Left renal pelvis (tissue), 4 donors: ENCODE measurements at places on chromosomes 5 and 9.

DNA sequence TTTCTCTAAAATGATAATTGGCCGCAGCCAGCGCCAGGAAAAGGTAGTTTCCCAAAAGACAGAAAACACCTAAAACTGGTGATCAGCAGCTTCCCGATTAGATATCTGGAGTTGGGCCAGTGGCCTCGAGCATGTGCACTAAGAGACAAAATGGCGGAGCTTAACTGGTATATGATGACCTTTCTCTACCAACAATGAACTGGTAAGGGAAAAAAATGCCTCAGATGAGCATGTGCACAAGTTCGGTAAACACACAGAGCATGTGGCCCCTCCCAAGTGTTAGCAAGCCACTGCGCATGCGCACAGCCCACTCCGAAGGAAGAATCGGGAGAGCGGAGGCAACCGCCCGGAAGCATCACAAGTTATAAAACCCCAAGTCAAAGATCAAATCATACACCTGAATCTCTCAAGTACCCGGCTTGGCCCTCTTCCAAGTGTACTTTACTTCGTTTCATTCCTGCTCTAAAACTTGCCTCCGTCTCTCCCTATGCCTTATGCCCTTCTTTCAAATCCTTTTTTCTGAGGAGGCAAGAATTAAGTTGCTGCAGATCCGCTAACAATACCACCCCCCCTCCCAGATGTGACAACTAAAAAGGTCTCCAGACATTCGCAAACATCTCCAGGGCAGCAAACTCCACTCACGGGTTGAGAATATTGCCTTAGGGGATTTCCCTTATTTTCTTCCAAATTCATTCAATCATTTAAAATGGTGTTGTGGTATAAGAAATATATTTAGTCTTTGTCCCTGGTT is 15.0 kb upstream of the PTBP3 start:
- DNase-seq: no peak

GRCh38 chr9:114430457-114430856 is 42.7 kb upstream of the AKNA start:
- DNase-seq: no peak

DNA sequence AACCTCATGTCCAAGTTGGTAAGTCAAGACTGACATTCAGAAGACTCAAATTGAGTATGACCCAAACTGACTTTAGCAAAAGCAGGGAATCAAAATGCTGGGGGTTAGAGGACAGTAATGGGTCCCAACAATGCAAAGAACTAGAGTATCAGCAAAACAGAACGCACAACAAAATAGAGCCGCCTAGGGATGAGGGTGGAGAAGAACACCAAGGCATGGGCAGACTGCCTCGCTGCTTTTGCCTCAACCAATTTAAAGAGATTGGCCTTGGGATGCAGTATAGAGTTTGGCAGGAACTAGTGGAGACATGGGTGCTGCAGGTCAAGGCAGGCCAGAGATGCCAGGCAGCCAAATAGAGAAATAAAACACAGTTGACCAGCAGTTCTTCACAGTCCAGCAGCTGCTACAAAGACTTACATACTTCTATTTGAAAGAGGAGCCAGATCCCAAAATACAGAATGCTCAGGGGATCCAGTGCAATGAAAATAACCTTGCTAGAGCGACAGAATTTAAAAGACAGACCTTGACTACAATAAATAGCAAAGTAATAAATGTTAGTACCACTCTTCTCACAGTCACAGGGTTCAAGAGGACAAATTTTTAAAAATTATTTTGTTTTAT is 83.9 kb upstream of the NIPBL start:
- no peak for DNase-seq

- DNase-seq: no peak
Measured at GRCh38 chr9:115649991-115650472, 503.6 kb upstream of the PAPPA start.

DNA sequence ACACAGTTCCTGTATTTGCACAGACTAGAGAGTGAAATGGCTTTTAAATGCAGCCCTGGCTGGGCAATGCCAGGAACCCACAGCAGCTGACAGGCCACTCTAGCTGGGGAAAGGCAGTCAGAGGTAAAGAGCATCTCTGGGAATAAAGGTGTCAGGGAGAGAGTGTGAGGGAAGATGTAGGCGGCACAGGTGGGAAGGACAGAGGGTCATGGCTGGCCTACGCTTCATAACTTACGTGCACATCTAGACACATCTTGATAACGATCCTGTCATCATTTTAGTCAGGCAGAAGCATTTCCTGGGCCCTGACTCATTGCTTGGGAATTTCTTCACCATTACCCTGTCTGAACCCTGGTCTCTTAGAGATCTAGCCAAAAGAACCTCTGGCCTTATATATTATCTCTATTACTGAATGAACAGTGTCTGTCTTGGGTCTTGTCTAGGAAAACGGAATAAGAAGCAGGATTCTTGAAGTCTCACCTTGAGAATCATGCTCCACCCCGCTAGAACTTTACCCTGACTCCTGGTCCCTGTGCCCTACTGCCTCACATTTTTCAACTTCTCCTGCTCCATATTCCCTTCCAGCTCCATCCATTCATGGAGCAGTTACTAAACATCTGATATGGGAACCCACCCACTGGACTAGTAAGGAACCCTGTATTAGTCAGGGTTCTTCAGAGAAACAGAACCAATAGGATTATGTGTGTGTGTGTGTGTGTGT is 106.4 kb upstream of the ELL2 start:
- no peak for DNase-seq

DNA sequence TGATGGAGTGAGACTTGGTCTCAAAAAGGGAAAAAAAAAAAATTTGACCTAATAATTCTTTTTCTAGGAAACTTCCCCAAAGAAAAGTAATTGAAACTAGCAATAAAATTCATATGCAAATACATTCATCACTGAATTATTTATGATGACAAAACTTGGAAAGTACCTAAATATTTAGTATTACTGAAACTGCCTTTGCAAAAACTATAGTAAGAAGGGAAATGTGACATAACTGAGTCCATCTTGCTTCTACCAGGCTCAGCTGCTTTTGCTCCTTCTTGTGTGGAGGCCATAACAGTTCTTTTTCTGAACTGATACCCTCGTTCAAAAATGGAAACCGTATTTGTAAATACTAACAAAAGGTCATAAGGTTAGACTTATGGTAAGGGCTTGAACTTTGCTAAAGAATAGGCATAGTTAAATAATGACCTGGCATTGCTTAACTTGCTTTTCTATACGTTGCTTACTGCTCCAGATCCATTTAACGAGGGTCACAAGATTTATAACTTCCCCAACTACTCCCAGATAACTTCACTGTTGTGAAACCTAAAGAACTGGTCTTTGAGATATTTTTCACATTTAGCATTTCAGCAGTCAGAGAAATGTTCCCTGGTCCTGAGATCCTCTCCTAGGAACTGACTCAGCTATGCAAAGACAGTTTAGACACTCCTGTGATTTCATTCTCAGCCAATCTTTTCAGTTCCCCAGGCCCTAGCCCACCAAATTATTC is 68.4 kb downstream of the CFAP95 start:
- DNase-seq: no peak

DNA sequence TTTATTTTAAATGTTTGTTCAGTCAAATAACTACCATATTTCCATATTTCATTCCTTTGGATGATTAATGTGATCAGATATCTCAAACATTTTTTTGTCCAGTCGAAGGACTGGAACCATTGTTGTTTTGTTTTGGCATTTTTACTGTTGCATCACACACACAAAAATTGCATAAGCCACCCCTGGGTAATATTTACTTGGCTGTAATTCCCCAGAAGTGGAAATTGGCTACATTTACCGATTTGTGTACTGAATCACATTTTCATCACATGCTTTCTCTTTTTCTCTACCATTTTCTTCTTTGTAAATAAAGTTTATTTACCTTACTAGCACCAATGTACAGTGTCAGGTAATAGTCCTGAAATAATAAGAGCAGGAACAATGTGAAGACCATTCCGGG is 1729.7 kb upstream of the WWC1 start:
- no peak for DNase-seq

DNA sequence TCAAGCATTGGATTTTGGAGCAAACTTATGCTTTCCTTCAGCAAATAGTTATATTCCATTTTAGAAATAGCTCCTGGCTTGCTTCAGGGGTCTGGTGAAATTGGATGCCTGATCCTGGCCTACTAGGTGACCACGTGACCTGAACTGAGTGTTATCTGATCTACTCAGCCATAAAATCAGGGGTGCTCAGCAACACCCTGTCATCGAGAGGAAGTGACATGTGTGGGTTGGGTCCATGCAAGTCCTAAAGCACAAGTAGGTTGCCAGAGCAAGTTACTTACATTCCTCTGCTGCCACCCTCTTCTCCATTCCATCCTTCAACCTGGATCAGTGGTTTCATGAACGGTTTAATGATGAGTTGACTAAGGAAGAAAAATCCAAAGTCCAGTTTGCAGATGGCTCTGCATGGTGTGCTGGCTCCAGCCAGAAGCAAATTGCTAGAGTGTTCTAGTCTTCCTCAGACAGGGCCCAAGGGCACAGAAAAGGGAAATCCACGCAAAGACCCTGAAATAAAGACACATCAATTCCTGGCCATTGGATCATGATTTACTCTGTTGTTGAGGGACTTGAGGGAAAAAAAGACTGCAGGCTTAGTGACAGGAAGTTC is 2.8 kb upstream of the FAM193B start:
- no peak for DNase-seq

GRCh38 chr5:89090037-89090436 is 207.1 kb upstream of the MEF2C start:
- no peak for DNase-seq

GRCh38 chr5:76943006-76943405 is 9.8 kb upstream of the CRHBP start:
- DNase-seq: no peak

DNA sequence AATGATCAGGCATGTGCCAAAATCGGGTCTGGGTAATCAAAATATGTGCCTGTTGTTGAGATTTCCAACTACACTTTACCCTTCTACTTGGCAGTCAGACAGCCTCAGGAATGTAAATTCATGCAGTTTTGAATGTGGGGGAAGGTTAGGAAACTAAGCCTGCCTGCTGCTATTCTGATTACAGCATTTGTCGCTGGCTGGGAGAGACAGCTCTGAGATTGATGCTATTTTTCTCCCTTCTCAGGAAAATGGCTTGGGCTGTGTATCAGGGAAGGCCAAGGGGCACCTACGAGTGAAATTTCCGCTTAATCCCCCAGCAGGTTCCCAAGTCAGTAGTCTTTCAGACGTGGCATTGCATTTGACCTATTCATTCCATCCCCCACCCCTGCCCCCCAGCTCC is 3.6 kb upstream of the RGS7BP start:
- no peak for DNase-seq

DNA sequence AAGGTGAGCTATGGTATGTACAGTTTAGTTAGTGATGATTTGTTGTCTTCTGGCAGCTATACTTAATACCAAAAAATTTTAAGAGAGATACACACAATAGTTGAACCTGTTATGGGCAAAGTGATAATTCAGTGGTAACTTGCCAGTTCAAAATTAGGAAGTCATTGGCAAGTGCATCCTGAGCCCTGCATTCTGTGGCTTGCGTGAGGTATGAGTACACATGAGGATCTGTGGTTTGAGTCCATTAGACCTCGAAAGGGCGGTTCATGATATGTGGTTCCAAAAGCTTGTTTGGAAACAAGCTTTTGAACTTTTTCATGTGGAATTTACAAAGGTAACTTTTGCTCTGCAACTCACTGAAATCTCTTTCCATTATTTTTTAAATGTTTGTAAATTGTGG is 47.0 kb downstream of the GPR21 start:
- DNase-seq: no peak

DNA sequence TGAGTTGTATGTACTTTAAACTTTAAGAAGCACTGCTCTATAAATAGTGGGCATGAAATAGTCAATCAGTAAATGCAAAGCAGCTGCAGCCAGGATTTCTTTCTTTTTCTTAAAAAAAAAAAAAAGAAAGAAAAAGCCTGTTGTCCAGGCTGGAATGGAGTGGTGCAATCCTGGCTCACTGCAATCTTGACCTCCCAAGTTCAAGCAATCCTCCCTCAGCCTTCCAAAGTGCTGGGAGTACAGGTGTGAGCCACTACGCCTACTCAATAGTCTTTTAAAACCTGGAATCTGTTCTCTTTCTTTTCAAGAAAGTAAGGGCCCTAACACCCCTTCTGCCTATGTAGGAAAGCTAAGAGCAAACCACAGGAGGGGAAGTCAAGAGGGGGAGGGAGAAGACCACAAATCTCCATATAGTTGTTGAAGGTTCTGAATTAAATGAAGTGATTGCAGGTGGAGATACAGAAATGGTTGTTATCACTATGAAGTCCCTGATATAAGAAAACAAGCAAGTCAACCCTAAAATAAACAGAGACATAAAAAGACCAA is 20.6 kb upstream of the TPD52L3 start:
- no peak for DNase-seq

DNA sequence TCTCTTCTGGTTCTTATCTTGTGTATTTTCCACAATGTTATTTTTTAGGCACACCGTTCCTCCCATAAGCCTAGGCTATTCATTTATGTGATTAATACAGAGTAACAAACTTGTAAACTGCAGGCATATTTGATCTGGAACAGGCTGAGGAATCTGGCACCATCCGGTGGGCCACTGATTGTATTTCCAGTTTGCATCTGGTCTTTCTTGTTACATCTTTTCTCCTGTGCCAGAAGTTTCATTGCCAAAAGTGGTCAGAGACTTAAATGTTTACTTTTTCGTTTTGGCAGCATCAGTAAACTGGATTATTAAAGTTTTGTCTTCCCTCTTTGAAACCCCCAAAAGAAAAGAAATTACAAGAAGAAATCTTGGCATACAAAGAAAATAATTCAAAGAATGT is 17.9 kb upstream of the ZCCHC7 start:
- no peak for DNase-seq

- no peak for DNase-seq
Measured at GRCh38 chr9:87197349-87198130, 250.2 kb upstream of the GAS1 start.

- no peak for DNase-seq
Measured at GRCh38 chr5:120873083-120873482, 409.0 kb downstream of the PRR16 start.

DNA sequence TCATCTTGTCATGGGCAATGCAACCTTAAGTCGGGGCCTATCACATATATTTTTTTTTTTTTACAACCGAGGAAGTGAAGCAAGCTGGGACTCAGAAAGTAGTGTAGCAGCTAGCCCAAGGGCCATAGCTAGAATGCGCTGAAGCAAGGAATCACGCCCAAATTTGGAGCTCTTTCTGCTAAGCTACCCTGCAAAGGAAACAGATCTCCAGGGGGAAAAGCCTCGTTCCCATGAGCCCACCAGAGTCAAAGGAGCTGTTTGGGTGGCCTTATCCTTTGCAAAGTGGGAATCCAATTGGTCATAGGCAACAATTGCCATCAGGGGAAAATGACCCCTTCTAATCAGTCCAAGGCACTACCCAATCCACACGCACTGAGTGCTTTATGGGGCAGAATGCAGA is 390.4 kb downstream of the EBF1 start:
- no peak for DNase-seq

DNA sequence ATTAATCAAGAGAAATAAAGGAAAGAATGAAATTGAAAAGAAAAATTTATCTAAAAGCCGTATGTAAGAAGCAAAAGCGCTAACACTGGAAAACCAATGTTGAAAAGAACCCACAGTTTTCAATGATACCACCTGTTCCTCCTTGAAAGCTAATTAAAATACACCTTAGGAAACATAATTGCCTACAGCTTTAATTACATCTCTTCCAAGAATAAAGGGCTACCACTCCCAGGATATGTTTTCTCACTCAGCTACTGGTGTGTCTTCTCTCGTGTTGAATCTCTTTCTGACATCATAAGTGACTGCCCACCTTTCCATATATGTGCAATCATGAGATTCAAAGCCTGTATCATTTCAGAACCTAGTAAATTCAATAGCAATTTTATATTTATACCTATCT is 880.6 kb upstream of the DMAC1 start:
- no peak for DNase-seq
